DMS 273 treated with DMSO at 0.1 percent for 48 hours (cell line): ENCODE measurements at places on chromosomes 1 and 21.

GRCh38 chr1:9203511-9203982 lies 31.0 kb upstream of the H6PD start:
- DNase-seq: no peak

DNA sequence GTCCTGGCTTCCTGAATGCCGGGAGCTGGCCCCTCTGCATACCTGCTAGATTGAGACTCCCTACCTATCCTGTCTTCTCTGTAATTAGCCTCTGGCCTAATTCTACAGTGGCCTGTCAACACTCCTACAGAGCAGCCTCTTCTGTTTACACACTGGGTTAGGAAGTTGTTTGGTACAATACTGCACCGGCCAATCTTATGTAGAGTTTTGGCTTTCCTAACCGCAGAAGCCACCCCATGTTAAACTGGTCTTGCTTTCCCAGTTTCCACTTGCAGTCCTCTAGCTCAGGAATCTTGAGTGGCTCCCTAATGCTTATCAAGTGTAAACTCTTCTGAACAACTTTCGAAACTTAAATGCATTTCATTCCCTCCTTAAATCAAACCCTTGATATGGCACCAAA lies 42.8 kb downstream of the DPH5 start:
- no peak for DNase-seq

GRCh38 chr21:25453524-25453923 lies 153.8 kb downstream of the MRPL39 start:
- DNase-seq: no peak

DNA sequence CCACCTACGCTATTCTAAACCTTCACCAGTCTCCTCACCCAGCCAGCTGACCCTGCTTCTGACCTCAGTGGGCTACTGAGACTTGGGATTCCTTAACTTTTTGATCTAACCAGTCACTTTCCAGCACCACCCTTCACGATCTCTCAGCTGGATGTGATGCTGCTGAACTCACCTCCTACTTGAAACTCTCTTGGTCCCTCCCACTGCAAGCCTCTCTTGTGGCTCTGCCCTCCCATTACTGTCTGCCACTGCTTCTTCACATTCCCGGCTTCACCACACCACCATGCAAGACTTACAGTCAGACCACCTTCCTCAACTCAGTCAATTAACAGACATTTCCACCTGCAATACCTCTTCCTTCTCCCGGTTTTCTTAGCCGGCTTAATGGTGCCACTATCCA lies 6.3 kb downstream of the TAF5L start:
- DNase-seq: no peak

- no peak for DNase-seq
These were observed 18.3 kb downstream of the KCNA2 start for GRCh38 chr1:110587906-110588305.

- no peak for DNase-seq
These were observed 342.8 kb upstream of the KAZN start for GRCh38 chr1:14255711-14256110.

- peak; percentile 82 for DNase-seq
These were observed 54.6 kb upstream of the POU2F1 start for GRCh38 chr1:167165948-167166689.

DNA sequence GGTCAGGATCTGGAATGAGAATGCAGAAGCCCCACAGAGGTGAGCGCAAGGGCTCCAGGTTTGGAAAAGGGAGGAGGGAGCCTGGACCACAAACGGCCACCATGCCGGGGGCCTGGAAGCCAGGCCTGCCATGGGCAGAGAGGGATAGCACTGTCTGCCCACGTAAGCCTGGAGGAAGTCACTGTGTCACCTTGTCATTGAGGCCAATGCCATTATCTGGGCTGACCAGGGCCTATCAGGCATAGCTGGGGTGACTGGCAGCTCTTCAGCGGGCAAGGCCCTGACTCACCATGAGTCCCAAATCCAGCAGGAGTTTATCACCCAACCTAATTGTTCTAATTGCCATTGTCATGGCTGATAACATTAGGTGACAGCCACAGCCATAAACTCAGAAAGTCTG lies 84.6 kb downstream of the MATN1 start:
- DNase-seq: no peak

- no peak for DNase-seq
These were observed 34.0 kb upstream of the ADGRL4 start for GRCh38 chr1:79040424-79041082.

DNA sequence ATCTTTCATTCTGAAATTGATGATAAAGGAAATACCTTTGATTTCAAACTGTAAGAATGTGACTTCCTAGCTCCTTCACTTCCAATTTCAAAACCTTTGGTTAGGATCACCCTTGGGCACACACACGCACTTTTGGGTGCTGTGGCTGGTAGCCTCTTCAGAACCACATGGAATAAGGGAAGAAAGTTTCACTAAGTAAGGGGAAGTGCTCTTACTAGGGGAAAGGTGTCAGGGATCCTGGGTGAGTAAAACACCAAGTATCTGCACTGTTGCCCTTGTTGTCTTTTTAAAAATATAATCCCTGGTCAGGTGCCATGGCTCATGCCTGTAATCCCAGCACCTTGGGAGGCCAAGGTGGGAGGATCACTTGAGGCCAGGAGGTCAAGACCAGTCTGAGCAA lies 132.4 kb downstream of the SDCCAG8 start:
- DNase-seq: no peak

- DNase-seq: no peak
These were observed 8.6 kb downstream of the AVPR1B start for GRCh38 chr1:206108635-206109034.

GRCh38 chr1:86380257-86380861 lies 15.8 kb downstream of the ODF2L start:
- DNase-seq: peak; percentile 29

DNA sequence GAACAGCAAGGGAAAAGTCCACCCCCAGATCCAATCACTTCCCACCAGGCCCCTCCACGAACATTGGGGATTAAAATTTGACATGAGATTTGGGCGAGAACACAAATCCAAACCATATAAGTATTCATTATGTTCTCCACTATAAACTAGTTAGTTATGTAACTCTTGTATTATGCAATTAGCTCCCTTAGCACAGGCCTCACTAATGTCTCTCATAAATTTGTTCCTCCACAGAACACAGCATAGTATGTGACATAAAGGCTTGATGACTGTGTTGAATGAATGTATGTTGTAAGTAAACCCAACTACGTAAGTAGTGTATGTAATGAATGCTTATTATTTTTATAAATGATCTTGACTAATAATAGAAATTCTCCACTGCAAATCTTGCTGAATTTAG lies 223.3 kb upstream of the ZRANB2 start:
- no peak for DNase-seq

- DNase-seq: no peak
These were observed 23.4 kb downstream of the CELF3 start for GRCh38 chr1:151693057-151693651.

DNA sequence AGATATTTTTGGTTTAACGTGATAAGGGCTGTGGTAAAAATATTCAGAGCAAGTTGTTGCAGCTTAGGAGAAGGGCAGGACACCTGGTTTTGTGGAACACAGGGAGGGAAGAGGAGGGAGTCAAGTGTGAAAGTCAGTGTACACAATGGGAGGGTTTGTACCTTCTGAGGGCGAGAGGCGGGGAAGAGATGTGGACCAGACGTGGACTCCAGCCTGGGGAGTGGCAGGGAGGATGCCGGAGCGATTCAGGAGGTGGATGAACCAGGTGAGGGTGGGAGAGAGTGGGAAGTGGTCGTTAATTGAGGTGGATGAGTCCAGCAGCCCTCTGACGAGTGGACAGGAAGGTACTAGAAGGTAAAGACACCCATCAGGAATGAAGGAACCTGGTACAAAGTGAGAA lies 52.2 kb upstream of the IRF2BP2 start:
- DNase-seq: no peak

GRCh38 chr21:44958471-44959191 lies 18.8 kb downstream of the SLX9 start:
- DNase-seq: no peak

GRCh38 chr21:28793043-28793442 lies 199.6 kb downstream of the LTN1 start:
- DNase-seq: no peak

- DNase-seq: no peak
These were observed 43.1 kb downstream of the CAPN2 start for GRCh38 chr1:223755432-223755792.

DNA sequence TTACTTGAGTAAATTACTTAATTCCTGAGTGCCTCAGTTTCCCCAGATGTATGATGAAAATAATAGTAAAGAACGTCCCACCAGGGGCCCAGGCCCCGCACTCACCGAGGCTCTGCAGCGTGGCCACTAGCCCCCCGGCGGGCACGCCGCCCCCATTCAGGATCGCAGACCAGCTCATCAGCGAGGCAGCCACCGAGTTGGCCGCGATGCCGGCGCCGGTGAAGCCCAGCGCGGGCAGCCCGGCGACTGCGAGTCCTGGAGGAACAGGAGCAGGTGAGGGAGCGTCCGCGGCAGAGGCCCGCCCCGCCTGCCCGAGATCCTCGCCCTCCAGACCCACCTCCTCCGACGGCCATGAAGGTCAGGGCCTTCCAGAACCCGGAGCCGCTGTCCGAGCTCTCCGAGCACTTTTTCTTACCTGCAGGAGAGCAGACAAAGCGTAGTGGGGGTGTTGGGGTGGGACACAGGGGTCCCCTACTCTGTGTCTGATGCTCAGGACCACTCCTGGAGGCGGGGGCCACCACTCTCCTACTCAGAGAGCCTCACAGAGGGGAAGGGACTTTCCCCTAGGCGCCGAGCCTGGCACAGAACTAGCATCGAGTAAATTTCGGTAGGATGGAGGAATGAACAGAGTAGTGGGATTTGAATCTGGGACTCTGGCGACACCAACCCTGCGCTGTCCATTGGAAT lies 3.7 kb downstream of the IFI6 start:
- DNase-seq: no peak

DNA sequence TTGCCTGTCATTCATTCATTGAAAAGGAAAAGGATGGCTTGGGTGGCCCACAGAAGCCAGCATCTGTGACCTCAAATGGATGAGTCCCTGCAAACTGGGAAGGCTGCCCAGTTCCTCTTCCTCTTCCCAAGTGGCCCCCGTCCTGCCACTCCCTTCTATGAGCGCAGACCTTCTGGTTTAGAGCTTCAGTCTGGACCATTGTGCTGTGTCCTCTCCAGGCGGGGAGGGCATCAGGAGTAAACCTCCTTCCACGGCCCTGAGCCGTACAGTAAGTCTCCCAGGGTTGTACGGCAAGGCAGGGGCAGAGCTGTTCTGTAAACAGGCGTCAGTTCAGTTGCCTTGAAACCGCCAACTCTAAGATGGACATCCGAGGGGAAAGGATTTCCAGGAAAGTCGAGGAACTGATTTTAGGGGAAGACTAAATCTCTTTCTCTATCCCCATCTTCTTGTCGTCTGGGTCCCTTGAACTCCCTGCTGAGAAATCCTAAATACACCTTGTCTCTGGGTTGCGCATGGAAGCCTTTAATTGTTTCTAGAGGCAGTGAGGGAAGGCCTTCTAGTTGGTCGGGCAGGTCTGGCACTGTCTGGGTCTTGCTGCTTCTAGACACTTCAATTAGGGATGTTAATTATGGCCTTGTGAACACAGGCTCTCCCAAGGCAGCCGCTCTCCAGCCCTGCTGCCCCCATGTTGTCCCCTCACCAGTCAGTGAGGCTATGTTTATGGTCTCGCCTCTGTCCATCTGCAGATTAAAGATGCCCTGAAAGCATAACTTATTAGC lies 22.1 kb downstream of the SOX13 start:
- DNase-seq: no peak

DNA sequence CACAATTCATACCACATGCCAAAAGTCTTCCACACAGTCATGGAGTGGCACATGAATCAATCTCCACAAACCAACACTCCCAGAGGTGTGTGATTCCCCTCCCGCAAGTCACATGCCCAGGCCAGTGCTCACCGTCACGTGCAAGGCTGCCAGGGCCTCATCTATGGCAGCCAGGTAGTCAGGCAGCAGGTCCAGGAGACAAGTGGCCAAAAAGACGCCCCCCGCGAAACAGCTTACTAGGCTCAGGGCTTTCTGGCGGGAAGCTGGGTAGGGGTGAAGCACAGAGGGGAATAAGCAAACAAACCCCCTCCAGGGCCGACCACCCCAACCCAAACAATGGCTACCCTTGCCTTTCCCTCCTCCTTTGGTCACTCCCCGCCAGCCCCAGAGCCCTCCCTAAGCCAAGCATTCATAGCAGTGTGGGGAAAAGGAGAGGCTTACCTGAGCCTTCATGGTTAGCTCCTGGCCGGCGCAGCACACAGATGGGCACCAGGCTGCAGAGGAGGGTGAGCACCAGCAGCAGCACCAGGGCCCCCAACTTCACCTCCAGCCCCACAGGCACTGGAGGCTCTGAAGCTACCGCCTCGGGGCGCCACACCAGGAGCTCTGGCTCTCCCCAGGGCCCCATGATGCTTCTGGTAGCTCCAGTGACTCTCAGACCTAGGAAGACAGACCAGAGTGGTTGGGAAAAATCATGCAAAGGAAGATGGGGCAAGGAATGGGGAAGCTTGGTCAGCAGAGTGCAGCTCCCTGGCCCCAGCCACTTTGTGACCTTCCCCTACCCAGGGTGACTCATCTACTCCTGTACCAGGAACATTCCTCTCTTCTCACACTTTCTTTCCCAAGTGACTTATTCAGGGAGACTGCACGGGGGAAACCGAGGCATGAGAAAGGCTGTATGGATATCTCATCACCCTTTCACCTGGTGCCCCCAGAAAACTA lies 978 bp downstream of the SLC39A1 start:
- no peak for DNase-seq

DNA sequence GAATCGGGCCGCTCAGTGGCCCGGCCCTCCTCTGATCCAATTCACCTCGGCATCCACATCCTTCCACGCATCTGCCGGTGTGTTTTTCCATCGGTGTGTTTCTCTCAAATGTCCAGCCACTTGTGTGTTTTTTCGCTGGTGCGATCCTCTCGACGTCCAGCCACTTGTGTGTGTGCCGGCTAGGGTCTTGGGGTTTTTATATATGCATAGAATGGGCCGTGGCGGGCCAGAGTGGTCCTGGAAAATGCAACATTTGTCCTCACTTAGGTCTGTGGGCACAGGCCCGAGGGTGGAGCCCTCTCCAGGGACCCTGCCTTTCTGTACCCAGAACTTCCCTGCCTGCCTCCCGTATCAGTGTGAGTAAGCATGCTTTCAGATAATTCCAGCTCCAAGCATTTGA lies 1106.4 kb downstream of the AMY1C start:
- DNase-seq: no peak

GRCh38 chr1:88595355-88596002 lies 88.6 kb upstream of the PKN2 start:
- DNase-seq: peak; percentile 18

DNA sequence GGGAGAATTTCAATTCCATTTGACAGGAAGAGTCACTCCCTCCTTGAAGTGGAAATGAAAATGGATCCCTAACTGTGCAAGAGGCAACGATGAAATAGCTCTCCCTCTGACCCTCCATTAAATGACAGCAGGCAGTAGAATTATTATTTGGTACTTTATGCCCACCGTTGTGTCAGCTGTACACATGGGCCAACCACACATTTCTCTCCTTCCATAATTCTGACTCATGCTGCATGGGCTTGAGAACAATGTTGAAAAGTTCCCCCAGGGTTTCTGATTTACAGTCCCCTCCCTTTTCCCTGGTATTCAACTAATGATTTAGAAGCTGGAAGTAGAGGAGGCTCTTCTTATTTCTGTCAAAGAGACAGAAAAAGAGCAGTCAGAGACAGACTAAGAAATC lies 103.5 kb downstream of the RGS7 start:
- no peak for DNase-seq
